ENCODE measurements at places on chromosomes 3 and 15.

GRCh38 chr15:62832231-62832630 lies 210.3 kb upstream of the TPM1 start:
- no peak for DNase-seq

DNA sequence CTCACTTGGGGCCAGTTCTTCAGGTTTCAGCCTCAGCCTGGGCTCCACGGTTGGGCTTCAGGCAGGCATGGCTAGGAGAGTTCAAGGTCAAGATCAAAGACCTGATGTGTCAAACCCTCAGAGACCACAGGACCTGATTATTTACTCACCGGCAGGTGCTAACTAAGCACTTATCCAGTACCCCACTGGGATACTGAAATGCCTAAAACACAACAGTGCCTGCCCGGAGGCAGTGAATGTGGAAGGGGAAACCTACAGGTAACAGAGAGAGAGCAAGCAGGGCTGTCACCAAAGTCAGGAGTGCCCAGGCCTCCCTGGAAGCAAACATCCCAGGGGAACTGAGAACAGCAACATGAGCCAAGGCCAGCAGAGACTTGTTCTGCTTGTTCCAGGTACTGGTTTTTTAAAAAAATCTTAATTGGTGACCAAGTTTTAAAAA lies 6.7 kb downstream of the IDH2 start:
- no peak for DNase-seq

DNA sequence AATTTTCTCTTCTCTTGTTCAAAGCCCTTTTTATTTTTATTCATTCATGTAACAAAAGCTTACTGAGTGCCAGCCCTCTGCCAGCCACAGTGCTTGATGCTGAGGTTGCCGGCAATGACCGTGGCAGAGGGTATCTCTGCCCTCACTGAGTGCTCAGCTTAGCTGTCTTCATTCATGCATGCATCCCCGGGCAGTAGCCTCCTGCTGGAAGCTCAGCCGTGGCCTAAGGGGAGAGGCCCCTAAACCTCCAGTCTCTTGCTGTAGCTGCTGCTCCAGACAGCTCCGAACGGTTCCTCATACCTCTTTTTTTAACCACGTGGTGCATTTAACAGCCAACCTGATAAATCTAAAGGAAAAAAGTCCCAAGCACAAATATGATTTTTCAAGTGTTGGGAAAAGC lies 34.6 kb upstream of the CCDC66 start:
- DNase-seq, result no peak

DNA sequence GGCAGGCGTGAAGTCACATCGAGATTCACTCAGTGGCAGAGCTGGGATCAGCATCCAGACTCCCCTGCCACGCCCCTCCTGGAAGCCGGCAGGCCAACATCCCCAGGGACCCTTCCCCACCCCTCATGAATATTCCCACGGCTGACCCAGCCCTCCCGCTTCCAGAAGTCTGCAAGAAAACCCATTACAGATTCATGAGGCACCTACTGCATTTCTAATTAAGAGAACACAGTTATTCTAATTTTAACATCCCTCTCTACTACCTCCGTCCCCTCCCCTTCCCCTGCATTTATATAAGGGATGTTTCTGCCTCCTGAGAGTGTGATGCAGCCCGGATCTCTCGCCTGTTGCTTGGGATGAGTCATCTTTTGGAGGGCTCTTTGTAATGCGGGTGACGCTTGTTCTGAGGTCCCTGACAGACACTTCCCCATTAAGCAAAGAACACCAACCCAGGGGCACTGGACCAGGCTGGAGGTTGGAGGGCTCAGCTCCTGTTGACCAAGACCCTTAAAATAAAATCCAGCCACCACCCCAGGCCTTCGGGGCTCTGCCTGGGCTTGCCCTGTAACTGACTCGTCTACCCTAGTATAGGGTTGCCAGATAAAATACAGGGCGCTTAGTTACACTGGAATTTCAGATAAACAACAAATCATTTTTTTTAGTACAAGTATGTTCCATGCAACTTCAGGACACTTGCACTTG lies 118.7 kb downstream of the NUP210 start:
- DNase-seq, result peak; percentile 18

DNA sequence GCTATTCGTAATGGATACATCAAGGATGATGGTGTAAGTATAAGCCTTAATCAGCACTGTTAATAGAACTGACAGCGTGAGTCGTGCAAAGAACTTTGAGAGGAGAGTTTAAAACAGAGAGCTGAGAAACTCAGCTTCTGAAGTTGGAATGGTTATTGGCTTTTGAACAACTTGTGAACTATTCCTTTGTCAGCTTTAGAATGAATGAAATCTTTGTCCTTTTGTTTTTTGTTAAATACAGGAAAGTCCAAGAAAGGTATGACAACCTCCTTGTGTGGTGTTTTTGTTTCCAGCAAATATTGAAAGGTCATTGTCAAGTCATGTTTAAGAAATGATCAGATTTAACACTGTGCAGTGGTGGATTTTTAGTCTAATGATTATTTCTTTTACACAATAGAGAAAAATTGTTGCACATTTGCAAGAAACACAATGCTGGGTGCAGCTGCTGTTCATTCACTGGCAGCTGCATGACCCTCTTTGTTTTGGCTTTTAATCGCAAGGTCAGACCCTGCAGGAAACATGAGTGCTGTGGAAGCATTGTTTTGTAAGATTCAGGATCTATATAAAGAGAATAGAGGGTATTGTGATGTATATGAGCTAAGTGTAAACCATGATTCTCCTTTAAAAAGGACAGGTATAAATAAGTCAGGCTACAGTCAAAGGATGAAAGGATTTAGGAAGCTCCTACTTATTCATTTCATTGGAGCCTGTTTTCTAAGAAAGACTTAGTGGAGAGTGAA lies 21.7 kb upstream of the ABHD10 start:
- DNase-seq, result no peak

DNA sequence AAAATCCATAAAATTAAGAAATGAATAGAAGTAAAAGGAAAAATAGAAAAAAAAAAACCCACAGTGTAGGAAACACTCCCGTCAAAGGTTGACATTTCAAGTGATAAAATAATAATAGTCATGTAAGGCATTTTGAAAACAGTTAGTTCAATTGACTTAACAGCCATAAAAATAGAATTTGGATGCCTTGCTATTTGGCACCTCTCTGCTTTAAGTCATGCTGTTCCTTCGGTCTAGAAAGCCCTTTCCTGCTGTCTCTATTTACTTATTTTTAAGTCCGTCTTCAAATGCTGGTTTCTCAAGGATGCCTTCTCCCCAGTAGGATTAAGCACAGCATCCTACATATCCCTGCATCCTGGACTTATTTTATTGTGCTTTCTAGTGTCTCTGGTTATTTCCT lies 22.3 kb upstream of the RETNLB start:
- no peak for DNase-seq

DNA sequence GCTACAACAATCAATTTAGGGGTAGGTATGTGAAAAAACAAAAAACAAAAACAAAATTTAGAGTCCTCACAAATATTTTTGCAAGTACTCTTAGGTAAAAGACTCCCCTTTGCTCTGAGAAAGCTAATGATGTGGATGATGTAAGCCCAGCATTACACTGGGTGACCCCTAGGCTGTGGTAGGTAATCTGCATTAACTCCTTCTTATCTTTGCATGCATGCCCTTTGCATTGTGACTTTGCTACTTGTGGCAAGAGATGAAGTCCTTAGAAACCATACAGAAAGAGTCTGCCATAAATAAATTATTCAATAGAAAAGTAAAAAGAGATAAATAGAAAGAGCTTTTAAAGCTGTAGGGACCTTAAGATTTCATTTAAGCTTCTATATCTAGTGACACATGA lies 159.7 kb upstream of the MBNL1 start:
- DNase-seq, result no peak

DNA sequence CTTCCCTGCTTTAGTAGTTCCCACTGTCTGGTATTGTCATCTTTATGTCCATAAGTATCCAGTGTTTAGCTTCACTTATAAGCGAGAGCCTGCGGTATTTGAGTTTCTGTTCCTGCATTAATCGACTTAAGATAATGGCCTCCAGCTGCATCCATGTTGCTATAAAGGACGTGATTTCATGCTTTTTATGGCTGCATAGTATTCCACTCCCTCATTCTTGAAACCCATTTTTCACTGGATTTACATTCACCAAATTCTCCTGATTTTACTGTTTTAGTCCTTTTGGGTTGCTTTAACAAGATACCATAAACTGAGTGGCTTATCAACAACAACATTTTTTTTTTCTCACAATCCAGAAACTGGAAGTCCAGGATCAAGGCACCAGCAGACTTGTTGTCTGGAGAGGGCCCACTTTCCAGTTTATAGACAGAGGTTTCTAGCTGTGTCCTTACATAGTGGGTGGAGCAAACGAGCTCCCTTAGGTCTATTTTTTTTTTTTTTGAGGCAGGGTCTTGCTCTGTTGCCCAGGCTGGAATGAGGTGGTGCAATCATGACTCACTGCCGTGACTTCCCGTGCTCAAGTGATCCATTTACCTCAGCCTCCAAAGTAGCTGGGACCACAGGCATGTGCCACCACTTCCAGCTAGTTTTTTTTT lies 6.1 kb upstream of the TICRR start:
- DNase-seq, result no peak

DNA sequence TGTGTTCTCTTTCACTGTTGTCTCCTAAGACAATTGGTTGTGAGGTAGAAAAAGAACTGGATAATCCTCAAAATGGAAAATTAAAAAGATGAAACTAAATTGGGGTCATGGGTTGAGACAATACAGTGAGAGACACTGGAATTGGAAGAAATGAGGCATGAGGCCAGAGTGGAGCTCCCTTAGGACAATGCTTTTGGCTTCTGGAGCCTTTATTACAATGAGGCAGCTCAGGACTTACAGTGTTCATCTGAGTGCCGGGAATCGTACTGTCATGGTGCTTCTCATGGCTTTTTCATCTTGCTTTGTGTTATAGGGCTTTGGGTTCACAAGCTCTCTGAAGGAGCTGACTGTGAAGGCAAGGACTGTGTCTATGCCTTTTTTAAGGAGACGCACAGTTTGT lies 293.5 kb downstream of the SOX2 start:
- no peak for DNase-seq

- DNase-seq, result no peak
Measured at GRCh38 chr3:53819163-53819868, 26.9 kb downstream of the CHDH start.

DNA sequence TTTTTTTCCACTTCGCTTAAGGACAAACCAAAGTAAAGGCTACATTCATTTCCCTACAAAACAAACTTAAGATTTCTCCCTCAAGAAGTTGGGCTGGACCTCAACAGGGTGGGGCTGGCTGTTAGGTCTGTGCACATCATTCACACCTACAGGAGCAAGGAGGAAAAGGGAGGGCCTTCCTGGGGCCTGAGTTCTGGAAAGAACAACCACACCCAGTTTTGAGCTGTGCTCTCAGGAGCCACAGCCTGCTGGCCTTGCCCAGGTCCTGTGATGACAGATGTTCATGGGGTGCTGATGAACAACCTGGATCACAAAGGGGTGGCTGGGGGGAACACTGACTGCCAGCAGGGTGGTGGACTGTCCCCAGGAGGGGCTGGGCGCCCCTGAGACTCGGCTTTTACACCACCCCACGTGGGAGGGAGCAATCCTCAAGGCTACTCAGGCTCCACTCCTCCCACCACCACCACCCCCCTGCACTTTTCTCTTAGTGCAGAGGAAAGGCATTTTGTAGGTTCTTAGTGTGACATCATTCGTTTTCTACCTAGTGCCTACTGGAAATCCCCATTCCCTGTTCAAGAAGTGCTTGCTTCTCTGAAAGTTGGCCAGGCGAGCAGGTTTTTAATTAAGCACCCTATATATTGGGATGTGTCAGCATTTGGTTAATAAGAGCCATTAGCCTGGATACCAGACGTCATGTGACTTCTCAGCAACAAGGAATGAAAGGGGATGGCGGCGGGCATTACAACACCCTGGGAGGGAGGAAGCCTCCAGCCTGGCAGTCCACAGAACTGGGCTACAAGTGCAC lies 35.7 kb downstream of the CCNB2 start:
- no peak for DNase-seq

GRCh38 chr3:4838621-4839022 lies 140.6 kb upstream of the BHLHE40 start:
- DNase-seq, result no peak

DNA sequence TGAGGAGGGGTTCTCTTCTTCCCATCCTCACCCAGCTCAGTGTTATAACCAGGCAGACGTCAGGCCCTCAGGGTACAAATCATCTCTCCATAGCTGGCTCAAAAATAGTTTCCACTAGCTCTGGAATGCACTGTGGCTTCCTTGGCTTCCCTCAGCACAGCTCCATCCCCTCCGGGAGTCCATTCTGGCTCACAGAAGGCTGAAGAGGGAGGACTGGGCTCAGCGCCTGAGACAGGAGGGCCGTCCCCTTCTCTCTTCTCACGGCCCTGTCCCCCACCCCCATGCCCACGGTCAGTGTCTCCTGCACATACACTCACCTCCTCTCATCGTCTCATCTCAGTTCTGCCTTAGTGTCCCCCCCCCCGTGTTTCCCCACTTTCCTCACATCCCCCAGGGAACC lies 50.1 kb downstream of the UMPS start:
- DNase-seq, result no peak

DNA sequence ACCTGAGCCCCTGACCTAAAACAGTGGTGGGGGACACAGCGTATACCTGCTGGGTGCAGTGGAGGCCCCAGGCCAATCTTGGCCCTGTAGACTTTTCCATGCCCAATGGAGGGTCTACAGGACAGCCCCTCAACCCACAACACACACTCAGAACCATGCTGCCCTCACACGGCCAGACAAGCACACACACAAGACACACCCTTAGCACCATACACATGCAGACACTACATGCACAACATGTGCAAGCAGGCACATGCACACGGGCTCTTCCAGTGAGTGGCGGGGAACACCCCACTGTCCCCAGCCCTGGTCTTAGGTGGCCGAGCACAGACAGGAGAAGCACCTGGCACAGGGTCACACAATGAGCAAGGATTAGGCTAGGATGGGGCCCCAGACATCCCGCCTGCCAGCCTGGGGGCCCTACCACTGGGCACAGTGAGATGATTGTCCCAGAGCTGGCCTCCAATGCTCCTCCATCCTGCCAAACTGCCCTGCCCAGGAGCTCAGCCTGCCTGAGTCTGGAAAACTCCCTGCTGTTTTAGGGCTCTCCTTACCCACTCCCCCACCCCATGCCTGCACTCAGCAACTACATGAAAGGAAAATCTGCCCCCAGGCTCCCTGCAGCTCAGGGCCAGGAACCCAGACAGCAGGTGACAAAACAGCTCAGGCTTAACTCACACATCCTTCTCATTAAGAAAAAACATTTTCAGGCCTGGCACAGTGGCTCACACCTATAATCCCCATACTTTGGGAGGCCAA lies 15.8 kb downstream of the IQSEC1 start:
- no peak for DNase-seq

DNA sequence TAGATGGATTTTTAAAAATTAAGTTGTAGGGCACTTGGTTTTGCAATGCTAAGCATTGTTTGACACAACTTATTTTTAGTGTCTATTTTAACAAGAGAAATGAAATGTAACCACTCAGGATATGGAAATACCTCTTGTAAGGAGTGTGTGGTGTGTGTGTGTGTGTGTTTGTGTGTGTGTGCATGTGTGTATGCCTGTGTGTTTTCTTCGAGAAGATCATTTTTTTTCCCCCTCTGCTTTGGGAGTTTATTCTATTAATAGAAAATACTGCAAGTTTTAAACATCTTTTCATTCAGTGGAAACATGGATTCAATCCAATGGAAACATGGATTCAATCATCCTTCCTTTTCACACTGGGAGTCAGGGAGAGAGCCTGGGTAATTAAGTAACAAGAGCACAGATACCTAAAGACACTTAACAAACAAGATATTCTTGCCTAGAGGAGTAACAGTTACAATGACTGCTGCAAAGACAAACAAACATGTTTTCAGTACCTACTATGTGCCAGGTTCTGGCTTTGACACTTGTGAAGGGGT lies 567.2 kb upstream of the TBL1XR1 start:
- DNase-seq, result no peak

Data from epithelial cell of prostate (primary cell).